ENCODE measurements at places on chromosomes 12 and 14.

DNA sequence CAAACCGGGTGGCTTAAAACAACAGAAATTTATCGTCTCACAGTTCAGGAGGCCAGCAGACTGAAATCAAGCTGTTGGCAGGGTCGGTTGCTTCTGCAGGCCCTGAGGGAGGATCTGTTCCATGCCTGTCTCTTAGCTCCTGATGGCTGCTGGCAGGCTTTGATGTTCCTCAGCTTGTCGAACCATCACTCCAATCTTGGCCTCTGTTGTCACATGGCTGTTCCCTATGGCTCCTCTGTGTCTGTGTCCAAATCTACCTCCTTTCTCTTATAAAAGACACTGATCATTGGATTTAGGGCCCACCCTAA lies 14.0 kb downstream of the NFATC4 start:
- no peak for DNase-seq

DNA sequence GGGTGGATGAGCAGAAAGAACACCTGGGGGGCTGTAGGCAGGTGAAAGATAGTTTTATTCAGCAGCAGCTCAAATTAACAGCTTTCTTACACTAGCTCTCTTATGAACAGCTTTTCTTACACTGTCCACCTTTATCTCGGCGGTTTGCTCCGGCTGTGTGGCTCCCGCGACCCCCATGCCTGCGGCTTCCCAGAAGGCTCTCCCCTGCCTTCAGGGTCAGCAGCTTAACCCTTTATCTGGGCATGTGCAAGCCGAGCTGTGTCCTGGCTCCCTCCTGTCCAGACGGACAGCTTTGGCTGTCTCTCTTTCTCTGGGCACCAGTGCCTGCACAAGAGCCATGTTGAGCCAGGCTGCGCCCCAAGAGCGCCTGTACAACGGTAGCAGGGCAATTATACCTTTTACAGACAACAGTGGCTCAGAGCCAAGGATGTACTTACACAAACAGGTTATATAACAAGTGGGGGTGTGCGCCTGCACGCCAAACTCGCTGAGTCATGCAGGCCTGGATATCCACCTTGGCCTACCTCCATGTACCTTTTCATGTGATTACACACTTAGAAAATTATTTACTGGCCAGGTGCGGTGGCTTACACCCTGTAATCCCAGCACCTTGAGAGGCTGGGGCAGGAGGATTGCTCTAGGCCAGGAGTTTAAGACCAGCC lies 28.5 kb upstream of the KLHL42 start:
- no peak for DNase-seq

GRCh38 chr12:103442822-103443221 lies 52.9 kb downstream of the C12orf42 start:
- no peak for DNase-seq

DNA sequence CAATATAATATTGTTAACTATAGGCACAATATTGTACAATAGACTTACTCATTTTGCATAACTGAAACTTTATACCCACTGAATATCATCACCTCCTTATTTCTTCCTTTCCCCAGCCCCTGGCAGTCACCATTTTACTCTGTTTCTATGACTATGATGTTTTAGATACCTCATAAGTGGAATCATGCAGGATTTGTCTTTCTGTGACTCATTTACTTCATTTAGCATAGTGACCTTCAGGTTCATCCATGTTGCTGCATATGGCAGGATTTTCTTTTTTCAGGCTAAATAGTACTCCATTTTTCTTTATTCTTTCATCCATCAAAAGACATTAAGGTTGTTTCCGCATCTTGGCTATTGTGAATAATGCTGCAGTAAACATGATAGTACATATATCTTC lies 18.9 kb downstream of the USP15 start:
- no peak for DNase-seq

GRCh38 chr12:12508612-12509011 lies 54.1 kb downstream of the DUSP16 start:
- DNase-seq: peak; percentile 72

DNA sequence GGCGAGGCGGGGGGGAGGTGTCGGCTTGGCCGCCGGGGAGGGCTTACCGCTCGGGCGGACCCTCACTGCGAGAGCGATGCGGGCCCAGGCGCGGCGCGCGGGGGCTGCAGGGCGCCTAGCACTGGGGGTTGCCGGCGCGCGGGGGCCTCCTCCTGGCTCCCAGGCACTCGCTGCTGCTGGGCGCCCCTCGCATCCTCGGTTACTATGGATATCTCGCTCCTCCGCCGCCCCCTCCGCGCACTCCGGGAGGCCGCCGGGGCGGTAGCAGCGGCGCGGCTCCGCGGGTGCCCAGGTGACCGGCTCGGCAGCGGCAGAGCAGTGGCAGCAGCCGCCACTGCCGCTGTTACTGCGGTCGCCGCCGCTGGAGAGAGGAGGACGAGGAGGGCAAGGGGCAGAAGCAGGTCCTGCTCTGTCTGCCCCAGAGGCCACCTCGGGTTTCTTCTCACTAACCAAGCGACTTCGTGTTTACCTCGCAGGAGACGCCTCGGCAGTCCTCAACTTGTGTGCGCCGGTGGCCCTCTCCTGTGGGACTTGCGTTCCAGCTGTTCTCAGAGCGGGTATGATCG lies 250.1 kb downstream of the APAF1 start:
- no peak for DNase-seq

DNA sequence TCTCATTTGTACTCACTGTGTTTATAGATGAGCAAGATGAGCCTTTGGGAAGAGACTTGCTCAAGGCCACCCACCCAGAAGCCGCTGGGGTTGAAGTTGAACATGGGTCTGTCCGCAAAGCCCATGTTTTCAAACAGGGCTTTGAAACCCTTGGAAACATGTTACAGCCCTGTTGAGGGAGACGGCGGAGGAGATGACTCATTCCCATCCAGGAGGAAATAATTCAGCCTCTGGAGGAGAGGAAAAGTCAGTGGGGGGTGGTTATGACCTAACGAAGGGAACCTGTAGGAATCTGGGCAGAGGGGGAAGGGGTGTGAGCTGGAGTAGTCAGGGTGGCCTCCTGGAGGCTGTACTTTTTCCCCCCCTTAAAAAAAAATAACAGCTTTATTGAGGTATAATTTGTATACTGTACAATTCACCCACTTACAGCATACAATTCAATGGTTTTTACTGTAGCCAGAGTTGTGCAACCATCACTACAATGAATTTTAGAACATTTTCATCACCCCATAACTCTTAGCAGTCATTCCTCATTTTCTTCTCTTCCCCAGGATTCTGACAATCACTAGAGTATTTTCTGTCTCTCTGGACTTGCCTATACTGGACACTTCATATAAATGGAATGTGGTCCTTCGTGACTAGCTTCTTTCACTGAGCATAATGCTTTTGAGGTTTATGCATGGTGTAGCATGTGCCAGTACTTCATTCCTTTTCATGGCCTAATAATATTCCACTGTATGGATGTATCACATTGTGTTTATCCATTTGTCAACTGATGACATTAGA lies 1.9 kb upstream of the RIN3 start:
- peak; percentile 91 for DNase-seq

GRCh38 chr14:32593290-32593942 lies 264.3 kb downstream of the AKAP6 start:
- peak; percentile 84 for DNase-seq

- DNase-seq: no peak
These were observed 67.6 kb downstream of the POLR3B start for GRCh38 chr12:106425061-106425702.

DNA sequence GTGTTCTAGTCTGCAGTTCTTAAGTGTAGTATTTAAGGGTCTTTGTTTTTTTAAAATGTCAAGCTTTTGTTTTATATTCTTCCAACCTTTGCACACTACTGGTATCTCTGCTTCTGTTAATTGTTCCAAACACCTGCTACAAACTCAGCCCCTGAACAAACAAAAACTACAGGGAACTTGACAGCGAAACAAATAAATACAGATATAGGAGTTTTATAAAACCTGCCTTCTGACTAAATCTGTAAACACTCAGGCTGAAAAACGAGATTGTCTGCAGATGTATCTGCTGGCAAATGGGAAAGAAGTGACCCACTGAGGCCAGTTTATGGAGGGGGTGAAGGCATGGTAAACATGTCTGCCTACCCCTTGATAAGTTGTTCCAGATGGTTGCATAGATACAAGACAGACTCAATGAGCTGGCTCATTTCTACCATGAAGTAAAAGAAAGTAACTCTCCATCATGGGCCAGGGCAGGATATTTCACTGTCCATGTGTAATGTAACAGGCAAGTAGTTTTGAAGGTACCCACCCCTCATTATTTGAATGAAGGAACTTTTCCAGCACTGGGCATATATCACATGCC lies 75.6 kb downstream of the LMO3 start:
- DNase-seq: no peak

DNA sequence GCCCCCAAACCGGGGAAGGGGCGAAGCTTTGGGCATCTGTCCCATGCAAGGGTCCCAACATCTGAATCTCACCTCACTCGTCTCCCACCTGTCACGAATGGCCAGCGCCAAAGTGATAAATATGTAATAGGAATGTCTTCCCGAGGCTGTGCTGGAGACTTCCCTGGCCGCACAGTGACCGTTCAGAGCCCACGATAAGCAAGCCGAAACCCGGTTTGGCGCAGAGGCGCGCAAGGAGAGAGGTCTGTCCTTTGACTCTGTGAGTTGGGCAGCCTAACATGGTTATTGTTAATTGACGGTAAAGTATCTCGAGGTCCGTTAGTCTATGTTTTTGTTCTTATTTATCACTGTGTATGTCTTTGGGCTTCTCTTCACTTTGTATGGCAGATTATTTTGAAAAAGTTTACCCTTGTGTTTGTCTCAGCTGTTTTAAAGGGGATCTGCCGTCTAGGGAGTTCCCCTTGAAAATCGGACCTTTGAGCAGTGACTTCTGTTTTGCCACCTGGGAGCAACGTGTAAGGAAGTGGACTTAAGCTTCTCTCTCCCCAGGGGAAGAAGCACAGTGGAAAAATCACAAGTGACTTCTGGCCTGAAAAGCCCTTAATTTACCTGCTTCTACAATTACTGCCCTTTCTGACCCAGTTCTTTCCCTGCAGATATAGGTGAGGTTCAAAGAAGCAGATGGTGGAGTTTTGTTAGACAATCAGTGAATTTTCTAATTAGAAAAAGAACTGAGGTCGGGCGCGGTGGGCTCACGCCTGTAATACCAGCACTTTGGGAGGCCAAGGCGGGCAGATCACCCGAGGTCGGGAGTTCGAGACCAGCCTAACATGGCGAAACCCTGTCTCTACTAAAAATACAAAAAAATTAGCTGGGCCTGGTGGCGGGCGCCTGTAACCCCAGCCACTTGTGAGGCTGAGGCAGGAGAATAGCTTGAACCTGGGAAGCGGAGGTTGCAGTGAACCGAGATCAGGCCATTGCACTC lies 1.1 kb upstream of the TM9SF1 start:
- DNase-seq: peak; percentile 39

DNA sequence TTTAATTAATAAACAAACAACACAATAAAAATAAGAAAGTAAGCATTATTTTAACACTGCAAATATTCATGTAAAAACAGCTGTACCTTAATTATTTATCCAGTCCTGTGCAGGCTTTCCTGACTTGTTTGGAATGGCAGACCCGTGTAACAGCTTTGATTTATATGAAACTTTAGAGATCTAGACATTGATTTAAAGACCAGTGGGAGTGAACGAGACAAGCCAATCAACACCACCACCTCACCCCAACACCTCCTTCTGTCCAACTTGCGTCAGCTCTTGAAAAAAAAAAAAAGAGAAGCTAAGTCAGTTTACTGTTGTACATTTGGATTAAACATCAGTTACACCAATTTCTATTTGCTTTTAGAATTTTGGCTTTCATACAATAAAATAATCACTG lies 22.3 kb downstream of the SLC38A4 start:
- no peak for DNase-seq

- peak; percentile 83 for DNase-seq
These were observed 159.8 kb downstream of the KITLG start for GRCh38 chr12:88420457-88420856.

DNA sequence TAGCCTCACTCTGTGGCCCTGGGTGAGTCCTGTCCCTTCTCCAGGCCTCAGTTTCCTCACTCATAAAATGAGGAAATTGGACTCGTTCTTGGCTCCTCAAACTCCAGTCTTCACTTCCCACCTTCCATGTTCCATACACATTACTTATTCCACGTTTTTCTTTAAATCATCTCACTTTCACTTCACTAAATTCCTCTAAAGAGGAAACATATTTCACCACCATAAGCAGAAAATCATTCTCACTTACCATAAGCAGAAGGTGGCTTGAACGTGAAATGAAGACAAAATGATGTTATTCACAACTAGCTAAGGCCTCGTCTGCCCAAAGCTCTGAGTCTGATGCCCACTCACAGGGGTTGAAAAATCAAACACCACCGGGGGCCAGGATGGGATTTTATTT lies 278.3 kb downstream of the ADGRD1 start:
- no peak for DNase-seq

- no peak for DNase-seq
These were observed 706.7 kb downstream of the RERGL start for GRCh38 chr12:17383321-17383720.

- no peak for DNase-seq
These were observed 49.0 kb downstream of the SLC8B1 start for GRCh38 chr12:113285679-113286610.

- DNase-seq: peak; percentile 11
These were observed 91.5 kb downstream of the FBXW8 start for GRCh38 chr12:117002051-117002817.

- DNase-seq: no peak
These were observed 2.7 kb downstream of the TMTC3 start for GRCh38 chr12:88144546-88145468.

DNA sequence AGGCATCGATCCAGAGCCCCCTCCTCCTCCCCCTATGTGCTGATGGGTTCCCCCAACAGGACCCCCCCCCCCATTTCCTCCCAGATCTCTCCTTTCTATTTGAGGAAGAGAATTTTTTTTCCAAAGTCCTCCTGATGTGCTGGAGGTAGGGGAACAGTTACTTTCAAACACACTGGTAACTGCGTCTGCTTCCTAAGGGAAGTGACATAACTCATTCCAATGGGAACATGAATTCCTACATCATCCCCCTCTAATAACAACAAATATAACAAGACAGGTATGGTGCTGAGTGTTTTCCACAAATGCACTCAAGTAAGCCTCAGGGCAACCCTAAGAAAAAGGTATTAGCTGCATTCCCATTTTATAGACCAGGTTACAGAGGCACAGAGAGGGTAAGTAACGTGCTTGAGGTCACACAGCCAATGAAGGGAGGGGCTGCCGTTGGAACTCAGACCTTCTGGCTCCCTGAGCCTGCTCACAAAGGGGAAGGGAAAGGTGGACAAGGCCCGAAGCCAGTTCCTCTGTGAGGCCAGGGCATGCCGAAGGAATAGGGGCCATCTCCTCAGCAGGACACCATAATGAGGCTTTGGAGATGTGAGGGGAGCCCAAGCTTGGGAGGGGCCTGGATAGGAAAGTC lies 121.1 kb upstream of the NCOR2 start:
- DNase-seq: no peak

All from fibroblast of villous mesenchyme (primary cell).